GM12878 (cell line): ENCODE measurements at places on chromosomes 6 and 20.
A peak's percentile ranks its signal among the peaks of the same experiment; 100 is the strongest.

GRCh38 chr20:13286052-13286451, 65.0 kb downstream of the ISM1 start:
- DNase-seq, result no peak

GRCh38 chr6:75149240-75149639, 56.6 kb downstream of the COL12A1 start:
- DNase-seq, result no peak

- DNase-seq, result no peak
Observed at GRCh38 chr6:13251242-13251641, 77.1 kb downstream of the TBC1D7 start.

DNA sequence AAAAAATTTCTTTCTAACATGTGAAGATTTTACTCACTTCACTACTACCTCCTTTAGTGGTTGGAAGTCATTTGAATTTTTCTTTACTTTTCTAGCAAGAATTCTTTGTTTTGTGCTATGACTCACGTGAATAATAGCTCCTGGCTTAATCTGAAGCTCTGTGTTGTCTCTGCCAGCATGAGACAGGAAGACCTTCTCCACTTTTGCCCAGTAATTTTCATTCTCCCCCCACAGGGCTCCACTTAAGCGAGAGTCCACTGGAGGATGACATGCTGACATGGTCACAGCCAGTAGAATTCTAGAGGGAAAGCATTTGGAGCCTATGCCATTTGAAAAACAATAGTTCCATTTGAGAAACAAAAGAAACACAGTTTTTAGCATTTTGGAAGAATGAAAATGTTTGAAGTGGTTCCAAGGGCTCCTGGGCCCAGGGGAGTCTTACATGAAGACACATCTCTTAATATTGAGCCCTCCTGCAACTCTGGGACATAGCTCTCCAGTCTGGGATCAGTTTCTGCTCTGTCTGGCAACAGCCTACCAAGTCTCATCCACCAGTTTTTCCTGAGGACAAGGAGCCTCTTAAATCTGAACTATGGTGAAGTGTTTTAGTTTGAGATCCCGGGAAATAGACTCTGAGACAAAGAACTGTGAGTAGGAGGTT, 231.4 kb downstream of the PAX1 start:
- no peak for DNase-seq

GRCh38 chr6:169689287-169689686, 12.5 kb downstream of the WDR27 start:
- DNase-seq, result no peak

DNA sequence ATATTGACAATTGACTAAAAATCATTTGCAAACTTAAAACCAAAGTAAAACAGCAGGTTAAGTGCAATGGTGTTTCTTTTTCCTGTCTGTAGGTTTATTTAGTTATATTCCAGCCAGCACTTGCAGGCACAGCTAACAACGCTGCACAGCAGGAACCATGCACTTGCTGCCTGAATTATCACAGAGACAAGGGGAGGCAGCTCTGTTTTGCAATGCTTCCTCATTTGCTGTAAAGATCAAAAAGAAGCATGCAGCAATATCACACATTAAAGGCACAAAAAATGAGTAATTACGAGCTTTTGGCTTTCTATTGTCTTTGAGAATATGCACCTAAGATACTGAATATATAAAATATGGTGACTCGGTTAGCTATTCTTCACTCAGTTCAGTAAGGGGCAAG, 241.9 kb downstream of the EPHA7 start:
- DNase-seq, result no peak

DNA sequence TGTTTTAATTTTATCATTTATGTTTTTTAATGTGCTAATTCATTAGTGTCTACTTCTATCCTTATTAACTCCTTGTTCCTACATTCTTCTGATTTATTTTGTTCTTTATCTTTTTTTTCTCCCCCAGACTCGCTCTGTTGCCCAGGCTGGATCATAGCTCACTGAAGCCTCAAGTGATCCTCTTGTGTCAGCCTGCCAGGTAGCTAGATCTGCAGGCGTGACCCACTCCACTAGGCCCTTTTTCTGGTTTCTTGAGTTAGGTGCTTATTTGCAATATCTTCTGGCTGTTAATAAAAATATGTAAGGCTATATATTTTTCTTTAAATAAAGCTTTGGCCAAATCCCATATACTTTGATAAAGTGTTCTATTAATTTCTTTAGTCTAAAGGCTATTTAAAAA, 2.8 kb downstream of the TAF11 start:
- DNase-seq, result no peak

DNA sequence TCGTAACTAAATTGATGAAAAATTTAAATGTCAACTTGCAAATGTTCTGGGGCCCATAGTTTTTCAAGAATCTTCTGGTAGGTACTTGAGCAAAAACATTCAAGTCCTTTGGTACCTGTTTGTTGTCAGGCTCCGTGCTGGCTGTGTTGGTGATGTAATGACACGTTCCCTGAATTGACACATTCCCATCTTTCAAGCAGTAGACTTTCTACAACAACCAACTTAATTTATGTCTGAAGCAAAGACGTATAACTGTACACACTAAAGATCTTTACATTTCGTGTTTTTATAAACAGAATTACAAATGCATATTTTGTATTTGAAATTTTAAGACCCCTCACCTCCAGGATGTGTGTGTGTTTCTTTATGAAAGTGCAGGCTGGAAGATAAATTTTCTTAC, 49.5 kb downstream of the NCOA3 start:
- DNase-seq, result no peak

DNA sequence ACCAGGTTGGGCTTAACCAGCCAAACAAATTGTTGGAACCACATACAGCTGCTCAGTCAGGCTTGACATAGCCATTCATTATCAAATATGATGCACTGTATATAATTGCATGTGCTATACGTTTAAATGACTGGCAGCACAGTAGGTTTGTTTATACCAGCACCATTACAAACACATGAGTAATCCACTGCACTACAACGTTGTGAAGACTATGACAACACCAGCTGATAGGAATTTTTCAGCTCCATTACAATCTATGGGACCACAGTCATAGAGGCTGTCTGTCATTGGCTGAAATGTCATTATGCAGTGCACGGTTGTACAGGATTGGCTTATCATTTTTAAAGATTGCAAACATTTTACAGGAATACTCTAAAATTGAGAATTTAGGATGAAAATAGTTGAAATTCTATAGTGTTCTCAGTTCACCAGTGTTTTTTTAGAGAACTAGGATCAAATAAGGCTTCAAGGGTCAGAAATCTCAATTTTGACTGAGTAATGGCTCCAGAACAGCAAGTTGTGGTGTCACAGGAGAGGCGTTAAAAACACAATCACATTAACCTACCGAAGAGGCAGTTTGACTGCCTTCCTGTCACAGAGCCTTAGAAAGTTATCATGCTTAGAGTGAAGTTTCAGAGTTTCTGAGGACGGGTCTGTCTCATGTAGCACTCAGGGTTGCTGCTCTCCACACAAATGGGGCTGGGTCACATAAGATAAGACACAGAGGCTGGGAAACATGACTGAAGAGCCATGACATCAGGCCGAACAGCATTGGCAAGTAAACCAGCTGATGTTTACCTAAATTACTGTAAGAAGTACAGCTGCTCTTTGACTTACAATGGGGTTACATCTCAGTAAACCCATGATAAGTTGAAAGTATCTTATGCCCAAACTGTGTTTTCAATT, 60.7 kb upstream of the SMLR1 start:
- DNase-seq, result no peak

DNA sequence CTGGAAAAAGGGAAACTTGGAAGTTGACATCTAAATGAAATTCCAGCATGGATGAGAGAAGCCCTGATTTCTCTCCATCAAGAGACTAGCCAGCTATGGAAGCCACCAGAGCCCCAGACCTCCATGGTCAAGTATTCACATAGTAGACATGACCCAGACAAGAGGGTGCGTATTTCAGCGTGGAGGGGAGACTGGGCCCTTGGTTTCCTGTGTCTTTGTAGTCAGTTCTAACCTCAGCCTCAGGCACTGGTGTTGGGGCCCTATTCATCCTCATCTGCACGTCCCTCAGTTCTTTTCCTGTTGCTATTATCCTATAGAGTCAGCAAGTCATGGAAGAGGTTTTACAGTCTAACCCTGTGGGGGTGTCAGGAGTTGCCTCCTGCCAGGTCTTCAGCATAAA, 12.5 kb downstream of the GNL1 start:
- no peak for DNase-seq

DNA sequence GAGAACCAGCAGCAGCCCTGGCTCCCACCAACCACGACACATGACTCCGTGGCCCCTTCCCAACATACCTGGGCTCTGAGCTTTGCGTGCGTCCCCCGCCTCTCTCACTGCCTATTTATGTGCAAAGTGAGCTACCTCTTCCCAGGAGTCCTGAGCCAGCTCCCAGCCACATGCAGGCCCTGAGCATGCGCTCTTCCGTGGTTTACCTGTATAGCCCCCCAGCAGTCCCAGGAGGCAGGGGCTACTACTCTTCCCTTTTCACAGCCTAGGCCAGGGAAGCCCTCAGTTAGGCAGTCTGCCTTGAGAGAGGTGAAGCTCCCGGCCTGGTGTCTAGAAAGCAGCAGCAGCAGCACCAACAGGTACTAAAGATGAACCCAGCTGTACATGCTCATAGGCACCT, 114.8 kb upstream of the CDYL start:
- DNase-seq, result no peak

GRCh38 chr20:63737695-63737944, 1.2 kb downstream of the LIME1 start:
- DNase-seq, result no peak

DNA sequence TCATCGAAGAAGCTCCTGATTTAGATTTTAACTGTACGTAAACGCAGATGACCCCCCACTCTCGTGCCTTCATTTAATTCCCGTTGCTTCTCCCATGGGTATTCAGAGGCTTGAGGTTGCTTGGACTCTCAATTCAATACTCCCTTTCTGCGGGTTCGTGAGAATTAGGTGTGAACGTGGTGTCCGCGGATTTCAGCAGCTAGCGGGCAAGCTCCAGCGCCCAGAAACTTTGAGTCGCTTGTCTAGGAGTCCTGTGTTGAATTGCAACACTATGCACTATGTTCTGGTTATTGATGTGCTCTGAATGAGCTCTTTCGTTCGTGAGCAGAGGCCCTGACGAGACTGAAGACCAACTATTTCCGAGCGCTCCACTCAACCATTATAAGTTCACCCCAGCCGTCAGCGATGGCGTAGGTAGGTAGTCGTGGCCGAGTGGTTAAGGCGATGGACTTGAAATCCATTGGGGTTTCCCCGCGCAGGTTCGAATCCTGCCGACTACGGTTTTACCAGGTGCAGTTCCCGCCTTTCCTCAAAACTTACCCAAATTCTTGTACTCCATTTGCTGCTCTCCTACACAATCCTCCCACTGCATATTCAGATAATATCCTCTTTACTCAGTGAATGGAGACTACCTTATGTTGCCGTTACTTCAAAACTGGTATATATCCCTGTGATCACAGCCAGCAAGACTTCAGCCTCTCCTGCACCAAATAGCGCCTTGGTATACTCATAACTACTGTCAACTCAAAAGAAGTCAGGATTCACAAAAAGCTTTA, 72.6 kb upstream of the ZNF184 start:
- DNase-seq, result peak; percentile 68

DNA sequence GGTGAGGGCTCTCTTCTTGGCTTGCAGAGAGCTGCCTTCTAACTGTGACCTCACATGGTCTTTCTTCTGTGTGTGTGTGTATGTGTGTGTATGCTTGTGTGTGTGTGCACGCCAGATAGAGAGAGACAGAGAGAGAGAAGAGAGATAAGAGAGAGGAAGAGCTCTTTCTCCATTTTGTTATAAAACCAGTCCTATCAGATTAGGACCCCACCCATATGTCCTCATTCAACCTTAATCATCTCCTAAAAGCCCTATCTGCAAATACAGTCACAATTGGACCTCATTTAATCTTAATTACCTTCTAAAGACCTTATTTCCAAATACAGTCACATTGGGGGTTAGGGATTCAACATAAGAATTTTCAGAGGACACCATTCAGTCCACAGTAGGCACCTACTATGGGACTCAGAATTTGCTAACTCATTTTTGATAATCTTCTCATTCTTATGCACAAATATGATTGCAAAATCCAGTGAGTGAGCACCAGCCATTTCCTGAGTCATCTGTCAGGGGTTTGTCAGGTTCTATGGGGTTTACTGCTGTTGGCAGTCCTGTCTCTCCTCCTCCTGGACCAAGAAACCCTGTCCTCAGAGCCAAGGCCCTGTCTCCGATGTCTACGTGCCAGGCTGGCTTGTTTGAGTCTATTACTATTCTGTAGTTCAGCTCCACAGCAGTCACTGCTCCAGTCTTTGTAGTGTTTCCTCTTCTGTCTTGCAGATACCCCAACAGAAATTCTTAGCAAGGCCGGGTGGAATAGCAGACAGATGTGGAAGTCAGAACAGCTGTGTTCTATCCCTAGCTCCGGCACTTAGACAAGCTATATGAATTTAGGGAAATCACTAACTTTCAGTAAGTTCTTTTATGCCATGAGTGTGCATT, 59.0 kb upstream of the FAM184A start:
- DNase-seq, result no peak

- DNase-seq, result no peak
Observed at GRCh38 chr6:63731930-63732329, 96.3 kb downstream of the PHF3 start.

- no peak for DNase-seq
Observed at GRCh38 chr20:39903806-39904465, 785.1 kb downstream of the MAFB start.

DNA sequence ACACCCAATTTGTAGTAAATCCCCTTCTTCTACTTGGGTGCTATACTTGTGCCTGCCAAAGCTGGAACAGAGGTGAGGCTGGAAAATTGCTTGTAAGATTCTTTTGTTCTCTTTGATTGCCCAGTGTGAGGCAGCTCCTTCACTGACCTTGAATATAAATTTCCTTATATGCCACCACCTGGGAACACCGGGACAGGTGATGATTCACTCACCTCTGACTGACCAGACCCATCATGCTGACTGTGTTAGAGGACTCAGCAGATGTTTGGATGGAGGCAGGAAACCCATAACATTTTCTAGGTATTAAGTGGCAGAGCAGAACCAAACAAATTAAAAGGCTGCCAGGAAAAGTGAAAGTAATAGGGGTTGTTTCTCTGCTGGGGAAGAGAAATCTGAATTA, 120.9 kb downstream of the GRM1 start:
- DNase-seq, result no peak

GRCh38 chr6:37897321-37897720, 77.8 kb downstream of the ZFAND3 start:
- DNase-seq, result no peak

GRCh38 chr6:46367354-46368168, 123.7 kb downstream of the RCAN2 start:
- no peak for DNase-seq

DNA sequence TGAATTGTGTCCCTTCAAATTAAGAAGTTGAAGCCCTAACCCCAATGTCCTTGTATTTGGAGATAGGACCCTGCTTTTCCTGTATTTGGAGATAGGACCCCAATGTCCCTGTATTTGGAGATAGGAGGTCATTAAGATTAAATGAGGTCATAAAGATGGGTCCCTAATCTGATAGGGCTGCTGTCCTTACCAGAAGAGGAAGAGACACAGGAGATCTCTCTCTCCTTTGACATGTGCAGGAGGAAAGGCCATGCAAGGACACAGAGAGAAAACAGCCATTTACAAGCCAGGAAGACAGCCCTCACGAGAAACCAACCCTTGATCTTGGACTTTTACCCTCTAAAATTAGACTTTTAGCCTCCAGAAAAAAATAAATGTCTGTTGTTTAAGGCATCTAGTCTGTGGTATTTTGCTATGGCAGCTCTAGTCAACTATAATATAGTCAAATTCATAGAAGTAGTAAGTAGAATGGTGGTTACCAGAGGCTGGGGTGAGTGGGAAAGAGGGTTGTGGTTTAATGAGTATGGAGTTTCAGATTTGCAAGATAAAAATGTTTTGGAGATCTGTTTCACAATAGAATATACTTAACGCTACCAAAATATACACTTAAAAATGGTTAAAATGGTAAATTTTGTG, 59.3 kb downstream of the UBE3D start:
- no peak for DNase-seq
